ENCODE measurements at places on chromosomes 1 and 21.

- no peak for DNase-seq
These were observed 4.4 kb downstream of the CLCA4 start for GRCh38 chr1:86551305-86551704.

DNA sequence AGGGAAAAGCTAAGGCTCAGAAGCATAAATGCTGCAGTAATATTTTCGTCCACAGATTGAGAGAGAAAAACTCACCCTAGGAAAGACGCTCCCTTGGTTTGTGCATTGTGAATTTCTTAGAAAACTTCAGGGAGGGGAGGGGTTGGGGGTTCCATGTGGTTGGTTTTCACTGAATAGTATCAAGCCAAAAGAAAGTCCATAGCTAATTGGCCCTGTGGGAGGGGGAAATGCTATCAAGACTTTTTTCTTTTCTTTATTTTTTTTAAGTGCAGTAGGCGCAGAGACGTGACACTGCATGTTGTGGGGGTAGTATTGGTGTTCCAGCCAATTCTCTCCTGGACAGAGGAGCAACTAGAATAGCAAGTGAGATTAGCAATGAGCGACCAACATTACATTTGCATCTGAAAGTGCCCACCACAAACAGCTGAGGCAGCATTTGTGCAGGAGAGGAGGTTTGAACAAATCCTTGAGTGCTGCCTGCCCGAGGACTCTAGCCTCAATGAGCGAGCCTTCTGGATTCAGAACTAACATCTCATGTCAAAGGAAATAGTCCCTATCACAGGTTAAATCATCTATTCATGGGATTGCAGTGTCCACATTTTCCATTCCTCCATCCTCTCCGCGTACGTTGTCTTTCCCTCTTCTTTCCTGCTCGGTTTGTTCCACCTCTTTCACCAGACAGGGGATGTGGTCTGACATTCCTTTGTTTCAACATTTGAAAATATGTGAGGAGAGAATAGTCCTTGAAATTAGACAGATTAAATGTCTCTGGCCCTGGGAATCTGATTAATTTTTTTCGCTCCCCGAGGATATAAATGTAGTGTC lies 118.0 kb upstream of the MARK1 start:
- DNase-seq = no peak

DNA sequence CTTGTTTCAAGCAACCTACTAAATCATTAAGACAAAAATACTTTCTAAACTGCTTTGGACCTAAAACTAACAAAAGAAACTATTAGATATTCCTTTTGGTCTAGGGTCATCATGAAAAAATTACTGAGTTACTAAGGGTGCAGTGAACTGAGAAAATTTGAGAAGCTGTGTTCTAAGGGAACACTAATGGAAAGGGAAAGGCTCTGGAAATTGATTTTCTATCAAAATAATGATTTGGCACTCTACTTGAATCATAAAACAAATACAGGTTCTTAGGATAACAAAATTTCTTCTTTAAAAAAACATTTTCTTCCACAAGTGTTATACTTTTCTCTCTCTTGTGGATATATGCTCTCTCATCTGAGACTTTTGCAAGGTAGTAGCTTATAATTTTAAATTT lies 213.5 kb downstream of the DNAH14 start:
- no peak for DNase-seq

DNA sequence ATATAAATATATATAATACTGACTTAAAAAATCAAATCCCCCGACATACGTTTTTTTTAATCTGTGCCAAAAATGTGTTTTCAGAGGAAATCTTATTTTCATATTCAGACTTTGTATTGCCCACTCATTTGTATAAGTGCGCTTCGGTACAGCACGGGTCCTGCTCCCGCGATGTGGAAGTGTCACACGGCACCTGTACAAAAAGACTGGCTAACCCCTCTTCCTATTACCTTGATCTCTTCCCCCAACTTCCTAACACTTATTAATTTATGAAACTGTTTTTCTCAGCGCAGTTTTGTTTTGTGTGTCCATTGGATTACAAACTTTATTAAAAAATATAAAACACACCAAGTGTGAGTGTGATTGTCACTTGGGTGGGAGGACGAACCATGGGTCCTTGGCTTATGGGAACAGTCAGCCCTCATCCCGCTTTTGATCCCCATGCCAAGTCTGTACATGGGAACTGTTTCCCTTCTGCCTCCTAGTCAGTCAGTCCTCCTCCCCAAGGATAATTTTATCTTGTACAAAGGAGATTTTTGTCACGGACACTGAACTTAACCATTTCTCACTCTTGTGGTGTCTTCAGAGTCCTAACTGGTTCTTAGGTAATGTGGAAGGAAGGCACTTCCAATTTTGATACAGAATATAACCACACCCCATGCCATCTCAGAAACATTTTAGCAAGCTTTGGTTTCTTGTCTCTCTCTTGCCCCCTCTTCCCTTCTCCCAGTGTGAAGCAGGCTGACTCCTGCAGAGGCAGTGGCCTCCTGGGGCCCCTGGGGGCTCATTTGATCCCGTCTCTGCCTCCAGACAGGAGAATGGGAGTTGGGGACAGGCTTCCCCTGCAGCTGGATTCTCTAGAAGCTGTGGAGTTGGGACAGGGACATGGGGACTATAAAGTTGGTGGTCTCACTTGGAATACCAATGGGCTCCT lies 35.5 kb downstream of the ZBTB17 start:
- DNase-seq = no peak

GRCh38 chr1:157724537-157725220 lies 24.1 kb upstream of the FCRL3 start:
- no peak for DNase-seq

Data from RKO (cell line).